Kidney epithelial cell (primary cell): ENCODE measurements at places on chromosomes 7 and 10. TPM values are rescaled to one million over a fixed set of nuclear protein-coding genes. Genes with fewer than 3 reads are reported as not detected.

GRCh38 chr10:105148921-105149320, 507.8 kb downstream of the SORCS3 start:
- DNase-seq: peak; percentile 82

The PRRT4 gene
- total RNA-seq: 0.07 TPM in 1 of 2 replicates, not detected in the other

DNA sequence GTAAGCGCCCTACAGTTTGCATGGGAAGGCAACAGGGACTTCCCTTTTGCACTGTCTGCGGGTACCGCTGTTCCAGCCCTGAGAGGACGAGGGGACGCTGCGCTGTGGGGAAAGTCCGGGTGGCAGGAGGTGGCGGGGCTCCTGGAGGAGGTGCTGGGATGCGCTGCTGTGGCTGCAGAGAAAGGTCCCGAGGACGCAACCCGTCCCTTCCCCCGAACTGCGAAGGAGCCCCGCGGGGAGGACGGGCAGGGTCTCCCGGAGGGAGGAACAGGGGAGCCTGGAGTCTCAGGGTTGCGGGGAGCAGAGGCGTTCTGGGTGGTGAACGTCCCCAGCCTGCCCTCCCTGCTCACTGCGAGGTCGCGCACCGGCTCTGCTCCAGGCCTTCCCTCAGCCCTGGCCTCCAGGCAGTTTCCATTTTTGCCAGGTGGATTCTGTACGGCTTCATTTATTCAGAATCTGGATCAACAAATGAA, 91.6 kb downstream of the CXCL12 start:
- no peak for DNase-seq

DNA sequence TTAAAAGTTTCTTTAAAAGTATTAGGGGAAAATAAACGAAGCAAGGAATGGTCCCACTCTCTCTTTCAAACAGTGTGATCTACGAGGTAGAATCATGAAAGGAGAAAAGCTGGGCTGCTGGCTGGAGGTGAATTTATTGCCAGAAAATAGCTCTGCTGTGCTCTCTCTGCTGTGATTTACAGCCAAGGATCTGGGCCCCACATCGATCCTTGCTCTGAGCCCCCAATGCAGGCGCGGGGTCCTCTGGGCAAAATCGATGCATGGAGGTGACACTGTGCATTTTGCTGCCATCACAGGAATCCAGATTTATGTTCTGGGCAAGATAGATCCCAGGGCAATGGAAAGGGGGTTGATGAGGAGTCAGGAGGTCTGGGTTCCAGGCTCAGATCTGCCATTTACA, 91.0 kb upstream of the GPR26 start:
- DNase-seq: no peak

- DNase-seq: no peak
These were observed 11.8 kb downstream of the FAM13C start for GRCh38 chr10:59350558-59350957.

DNA sequence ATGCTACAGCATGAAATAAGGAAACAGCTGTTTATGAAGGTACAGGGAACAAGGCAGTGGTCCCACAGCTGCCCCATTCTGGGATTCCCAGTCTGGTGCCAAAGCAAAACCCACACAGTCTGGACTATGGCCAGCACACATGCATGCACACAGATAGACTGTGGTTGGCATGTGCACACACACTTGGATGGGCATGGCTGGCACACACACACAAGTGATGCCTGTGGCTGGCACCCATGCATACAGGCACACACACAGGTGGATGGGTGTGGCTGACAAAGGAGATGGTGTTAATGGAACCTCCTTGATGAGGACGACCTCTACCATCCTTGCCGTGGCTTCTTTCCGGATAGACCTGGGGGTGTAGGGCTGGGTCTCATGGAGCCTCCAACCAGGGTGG, 114.0 kb upstream of the LYZL2 start:
- DNase-seq: no peak

DNA sequence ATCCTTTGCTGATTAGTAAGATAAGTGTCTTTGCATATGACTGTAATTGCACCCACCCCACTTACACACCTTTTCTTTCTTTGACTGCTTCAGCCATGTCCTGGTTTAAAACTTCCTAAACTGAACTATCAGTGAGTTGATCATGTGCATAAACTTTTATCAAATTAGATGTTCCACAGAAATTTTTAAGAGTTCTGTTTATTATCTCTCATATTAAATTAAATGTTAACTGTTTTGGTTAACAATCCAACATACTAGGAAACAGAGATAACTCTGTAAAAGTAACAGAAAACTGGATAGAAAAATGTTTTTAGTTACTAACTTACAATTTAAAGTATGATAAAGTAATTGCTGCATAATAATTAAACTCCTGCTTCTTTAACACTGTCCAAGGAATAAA, 959.6 kb upstream of the LRRN3 start:
- DNase-seq: no peak

GRCh38 chr10:74384615-74385183, 233.7 kb downstream of the ADK start:
- no peak for DNase-seq

DNA sequence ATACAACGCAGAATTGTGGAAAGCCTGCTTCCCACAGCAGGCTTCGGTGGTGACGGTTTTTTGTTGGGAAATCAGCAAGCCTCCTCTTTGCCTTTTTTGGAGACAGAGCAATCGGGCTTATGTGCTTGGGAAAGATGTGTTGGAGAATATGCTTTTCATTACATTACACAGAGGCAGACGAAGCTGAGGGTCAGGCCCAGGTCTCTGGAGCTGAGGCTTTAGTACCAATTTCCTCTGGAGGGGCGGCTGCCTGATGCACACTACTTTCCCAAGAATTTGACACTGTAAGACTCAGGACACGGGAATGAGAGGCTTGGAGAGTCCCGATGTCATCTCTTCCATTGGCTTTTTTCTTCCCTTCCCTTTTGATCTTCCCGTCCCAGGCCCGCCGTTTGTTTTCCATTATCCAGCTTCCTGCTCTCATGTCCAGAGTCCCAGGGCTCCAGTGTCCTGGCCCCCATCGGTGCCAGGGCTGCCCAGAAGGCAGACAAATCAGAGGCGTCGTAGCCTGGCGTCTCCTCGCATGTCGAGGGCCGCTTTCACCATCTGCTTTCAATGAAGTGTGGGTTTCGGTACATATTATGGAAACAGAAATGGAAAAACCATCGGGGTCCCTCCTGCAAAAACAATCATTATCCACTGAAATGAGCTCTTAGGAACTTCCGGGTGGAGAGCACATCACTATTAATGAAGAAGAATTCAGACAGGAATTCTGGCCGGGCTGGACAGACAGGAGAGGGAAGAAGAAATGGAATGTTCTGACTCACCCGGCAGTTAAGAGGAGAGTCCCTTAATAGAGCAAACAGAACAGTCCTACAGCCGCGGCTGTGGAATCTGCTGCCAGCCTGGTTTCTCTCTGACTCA, 123.0 kb upstream of the JCAD start:
- peak; percentile 81 for DNase-seq

GRCh38 chr7:110442381-110442837, 648.5 kb upstream of the LRRN3 start:
- DNase-seq: peak; percentile 21

The NUTM2E gene
- total RNA-seq: 1.3 TPM in 1 of 2 replicates, not detected in the other

The OR2A14 gene
- total RNA-seq: not detected in 2 replicates
